Mesothelial cell of epicardium (in vitro differentiated cells): ENCODE measurements at places on chromosomes 12 and 14.
A peak's percentile ranks its signal among the peaks of the same experiment; 100 is the strongest.

DNA sequence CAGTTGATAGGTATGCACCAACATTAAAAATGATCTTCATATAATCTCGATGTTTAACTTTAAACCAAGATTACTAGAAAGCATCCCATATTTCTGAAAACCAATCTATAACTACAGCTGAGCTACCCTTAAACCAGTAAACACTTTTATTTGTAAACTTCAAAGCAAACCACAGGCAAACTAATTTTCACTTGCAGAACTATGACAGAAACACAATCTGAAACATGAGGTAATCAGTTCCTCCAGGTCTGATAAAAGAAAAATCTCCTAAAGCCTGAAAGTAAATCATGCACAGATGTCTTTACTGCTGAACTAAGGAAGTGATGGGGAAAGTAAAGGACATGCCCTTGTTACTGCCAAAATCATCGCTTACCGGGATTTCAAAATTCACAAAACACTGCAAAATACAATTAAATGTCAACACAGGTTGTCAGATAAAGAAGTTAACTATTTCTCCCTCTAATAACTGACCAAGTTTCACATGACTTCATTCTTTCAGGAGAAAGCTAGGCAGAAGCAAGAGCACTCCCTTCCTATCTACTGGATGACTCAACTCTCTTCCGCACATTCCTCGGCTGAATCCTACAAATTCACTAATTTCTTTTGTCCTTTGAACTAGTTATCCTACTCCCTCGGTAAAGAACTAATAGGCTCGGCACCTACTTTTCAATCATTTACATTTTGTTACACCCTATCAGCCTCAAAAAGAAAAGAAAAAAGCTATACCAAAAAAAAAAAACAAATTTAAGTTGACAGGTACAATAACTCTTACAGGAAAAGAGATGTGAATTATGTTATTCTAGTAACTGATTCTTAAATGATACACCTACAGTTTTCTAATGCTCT lies 1.4 kb downstream of the EEA1 start:
- DNase-seq: no peak

DNA sequence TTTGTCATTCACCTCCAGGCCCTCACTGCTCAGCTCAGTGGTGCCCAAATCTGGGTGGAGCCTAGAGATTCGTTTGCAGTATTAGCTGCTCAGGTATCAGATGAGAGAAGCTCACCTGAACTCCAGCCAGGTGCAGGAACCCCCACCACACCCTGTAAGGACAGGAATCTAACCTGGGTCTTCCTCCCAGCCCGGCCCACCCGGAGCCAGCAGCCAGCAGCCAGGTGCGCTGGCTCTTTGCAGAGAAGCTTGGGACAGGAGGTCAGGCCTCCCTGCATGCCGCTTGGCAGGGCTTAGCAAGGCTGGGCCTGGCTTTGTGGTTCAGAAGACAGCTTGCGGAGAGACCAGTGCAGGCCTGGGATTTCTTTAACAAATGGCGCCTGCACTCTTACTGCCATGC lies 125.6 kb upstream of the MYL2 start:
- no peak for DNase-seq

DNA sequence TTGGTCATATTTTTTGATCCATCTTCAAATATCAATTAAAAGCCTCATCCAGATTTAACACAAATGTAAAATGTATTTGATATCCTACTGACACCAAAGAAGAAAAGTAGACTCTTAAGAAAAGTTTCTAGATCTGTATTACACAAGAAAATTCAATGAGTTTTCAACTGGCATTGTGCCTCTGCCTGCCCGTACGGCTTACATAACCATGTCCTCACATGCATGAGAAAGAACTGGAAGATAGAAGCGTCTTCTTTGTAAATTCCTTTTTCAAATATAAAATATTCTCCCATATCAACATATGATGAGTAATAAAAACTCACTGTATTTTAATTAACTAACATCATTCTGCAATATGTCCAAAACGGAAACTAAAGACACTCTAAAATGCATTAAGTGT lies 7.2 kb downstream of the ANKS1B start:
- no peak for DNase-seq

DNA sequence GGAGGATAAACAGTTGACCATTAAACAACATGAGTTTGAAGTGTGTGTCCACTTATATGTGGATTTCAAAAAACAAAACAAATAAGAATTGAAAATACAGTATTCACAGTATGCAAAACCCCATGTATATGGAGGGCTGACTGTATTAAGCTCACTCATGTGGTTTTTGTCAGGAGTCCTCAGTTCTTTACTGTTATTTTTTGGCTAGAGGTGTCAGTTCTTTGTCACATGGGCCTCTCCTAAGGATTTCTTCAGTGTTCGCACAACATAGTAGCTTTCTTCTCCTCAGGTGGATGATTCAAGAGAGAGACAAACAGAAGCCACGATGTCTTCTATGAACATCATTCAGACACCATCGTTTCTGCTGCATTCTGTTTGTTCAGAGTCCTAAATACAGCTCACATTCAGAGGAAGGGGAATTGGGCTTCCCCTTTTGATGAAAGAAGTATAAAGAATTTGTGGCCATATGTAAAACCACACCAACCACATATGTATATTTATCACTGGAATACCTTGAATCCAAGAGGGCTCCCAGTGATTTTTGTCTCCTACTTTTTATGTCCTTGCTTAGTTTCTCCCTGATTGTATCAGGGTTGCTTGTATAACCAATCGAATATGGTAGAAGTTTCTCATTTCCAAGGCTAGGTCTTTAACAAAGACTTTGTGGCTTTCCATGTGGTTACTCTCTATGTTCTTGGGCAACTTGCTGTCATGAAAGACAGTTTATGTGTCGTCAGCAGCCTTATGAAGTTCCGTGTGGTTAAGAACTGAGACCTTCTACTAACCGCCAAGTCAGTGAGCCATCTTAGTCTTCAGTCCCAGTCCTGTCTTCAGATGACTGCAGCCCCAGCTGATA lies 18.9 kb downstream of the MNAT1 start:
- DNase-seq: no peak

GRCh38 chr12:90947869-90948268 lies 7.1 kb downstream of the CCER1 start:
- DNase-seq: no peak

GRCh38 chr12:25100194-25101091 lies 94.5 kb downstream of the DNAI7 start:
- no peak for DNase-seq

DNA sequence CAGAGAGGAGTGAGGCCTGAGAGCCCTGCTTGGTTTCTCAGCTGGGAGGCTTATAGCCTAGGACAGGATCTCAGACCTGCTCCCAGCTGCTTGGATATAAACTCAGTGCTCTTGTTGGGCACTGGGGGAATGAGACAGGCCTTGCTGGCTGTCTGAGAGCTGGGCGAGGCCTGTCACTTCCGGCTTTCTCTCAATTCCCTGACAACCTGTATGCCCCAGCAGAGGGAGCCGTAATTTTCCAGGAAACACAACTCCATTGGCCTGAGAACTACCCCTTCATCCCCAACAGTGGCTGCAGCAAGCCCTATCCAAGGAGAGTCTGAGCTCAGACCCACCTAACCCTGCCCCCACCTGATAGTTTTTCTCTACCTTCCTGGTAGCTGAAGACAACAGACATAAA lies 258.3 kb upstream of the STXBP6 start:
- DNase-seq: no peak

- no peak for DNase-seq
Observed at GRCh38 chr12:89895591-89895990, 187.0 kb upstream of the ATP2B1 start.

DNA sequence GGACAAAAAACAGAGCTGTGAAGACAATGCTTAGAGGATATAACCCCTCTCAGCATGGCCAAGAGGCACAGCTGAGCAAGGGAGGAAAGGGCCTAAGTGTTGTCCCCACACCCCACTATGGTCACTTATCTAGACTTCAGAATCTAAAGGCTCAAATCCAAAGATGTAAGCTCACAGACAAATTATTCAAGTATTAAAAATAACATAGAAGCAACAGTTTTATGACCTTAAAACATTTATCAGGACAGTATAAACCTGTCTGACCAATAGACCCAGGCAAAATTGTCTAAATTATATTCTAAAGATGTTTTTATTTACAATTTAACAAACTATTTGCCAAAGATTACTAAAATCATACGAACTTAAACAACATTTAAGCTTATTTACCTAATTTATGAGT lies 28.1 kb upstream of the PRICKLE1 start:
- no peak for DNase-seq

DNA sequence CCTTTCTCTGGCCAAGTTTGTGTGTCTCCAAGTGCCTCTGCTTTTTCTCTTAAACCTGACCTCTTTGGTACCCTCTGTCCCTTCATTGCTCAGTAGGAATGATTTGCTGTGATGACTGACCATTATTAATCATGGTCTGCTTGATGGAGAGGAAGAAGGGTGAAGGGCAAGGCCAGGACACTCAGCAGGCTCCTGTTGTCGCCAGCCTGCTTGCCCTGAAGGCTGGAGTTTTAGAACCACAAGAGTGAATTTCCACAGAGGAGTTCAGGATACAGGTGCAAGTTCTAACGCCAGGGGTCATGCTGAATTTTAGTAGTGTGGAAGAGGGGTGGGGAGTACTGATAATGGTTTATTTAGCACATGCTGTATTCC lies 2.8 kb upstream of the ITGA5 start:
- DNase-seq: no peak

DNA sequence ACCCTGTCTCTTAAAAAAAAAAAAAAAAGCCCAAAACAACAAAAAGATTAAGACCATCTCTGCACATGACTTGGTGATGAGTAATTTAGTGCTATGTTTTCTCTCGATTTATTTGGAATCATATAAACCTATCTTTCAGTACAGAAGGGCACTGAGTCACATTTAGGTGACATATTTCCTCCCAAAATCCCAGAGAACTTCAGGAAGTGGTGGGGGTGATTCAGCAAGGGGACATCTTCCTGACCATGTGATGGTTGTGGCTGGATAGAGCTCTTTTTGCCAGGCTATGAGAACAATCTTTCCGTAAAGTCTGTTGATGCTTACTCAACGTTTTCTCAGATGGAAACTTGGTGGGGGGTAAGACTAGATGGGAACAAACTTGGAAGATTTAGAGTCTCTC lies 50.0 kb downstream of the PPFIBP1 start:
- no peak for DNase-seq

- no peak for DNase-seq
Observed at GRCh38 chr14:50242566-50243310, 11.4 kb upstream of the SOS2 start.

- DNase-seq: no peak
Observed at GRCh38 chr12:76802060-76802459, 38.1 kb downstream of the ZDHHC17 start.

DNA sequence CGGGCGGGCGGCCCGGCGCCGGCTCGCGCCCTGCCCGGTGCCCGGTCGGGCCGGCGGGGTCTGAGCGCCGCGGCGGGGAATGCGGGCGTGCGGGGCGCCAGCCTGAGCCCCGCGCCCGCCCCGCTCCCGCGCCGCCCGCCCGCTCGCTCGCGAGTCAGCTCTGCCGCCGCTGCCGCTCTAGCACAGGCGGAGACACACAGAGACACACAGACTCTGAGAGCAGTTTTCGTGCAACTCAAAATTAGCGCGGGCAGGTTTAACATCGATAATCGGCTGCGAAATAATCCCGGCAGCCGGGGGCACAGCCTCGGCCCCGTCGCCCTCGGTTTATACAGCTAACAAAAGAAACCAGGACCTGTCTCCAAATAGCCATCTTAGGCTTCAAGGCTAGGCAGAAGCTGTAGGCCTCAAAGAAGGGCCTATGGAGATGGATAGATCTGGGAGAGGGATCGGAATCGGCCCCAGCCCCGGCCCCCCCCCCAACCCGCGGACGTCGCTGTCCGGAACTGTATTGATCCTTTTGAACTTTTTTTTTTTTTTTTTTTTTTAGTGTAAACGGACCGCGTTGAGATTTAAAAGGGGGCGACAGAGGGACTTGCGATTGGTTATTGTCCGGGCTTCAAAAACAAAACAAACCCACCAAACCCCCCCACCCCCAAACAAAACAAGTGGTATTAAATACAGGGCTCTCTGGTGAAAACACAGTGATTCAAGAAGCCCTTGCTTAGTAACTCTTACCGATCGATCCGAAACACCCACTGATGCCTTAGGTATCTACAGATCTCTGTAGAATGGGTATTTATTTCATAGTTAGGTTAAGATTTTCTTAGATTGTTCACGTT lies 1.1 kb downstream of the ARID2 start:
- DNase-seq: peak; percentile 28

- no peak for DNase-seq
Observed at GRCh38 chr12:96752211-96752610, 154.8 kb upstream of the NEDD1 start.

GRCh38 chr14:90456551-90456950 lies 59.7 kb downstream of the CALM1 start:
- DNase-seq: no peak

GRCh38 chr12:99810718-99811593 lies 163.4 kb downstream of the GARIN6 start:
- no peak for DNase-seq

DNA sequence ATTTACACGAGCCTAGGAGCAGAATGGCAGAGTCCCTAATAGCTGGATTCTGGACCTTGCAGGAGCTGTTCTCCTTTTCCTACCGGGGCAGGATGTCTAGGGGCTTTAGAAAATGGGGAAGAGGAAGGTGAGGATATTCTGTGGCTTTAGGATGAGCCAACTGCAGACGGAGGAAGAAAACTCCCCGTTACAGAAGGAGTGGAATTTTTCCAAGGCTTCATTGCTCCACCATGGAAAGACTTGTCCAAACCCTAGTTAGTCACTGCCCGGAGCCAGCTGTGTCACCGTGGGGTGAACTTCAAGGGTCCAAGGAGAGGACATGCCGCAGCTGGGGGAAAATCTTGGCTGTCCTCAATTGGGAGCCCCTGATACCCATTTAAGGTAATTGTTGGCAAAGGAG lies 41.6 kb downstream of the FOS start:
- DNase-seq: no peak

- DNase-seq: no peak
Observed at GRCh38 chr14:106038263-106038662, 511.9 kb downstream of the TMEM121 start.

DNA sequence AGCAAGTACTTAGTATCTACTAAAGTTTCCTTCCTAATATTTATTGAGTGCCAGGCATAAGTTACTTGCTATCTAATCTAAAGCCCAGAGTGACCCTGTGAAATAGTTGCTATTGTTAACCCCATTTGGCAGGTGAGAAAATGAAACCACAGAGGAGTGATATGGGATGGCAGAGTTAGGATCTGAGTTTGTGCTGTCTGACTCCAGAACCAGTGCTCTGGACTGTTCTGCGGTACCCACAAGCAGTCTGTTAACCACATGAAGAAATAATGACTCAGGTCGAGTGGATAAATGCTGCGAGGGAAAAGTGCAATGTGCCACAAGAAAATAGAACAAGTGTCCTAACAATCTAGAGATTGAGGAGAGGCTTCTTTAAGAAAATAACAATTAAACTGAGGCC lies 60.7 kb upstream of the GZMB start:
- DNase-seq: no peak
